Right cardiac atrium (tissue), 5 donors: ENCODE measurements at places on chromosomes 11 and 22. TPM values are rescaled to one million over a fixed set of nuclear protein-coding genes. Genes with fewer than 3 reads are reported as not detected.

DNA sequence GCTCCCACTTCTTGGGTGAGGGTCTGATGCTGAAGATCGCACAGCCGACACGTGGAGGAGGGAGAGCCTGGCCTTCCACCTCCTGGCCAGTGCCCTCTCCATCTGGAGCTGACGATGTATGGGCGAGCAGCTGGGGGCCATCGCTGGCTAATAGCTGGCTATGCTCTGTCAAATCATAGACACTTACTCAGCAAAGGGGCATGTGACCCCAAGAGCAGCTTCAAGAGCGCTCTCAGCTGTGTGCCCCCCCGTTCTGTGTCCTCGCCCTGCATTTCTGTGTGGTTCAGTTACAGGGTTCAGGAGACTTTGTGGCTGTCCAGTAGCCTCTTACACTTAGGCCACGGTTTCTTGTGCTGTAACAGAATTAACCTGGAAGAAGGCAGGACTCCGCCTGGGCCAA, 26.4 kb downstream of the FBLN1 start:
- no peak for DNase-seq

The ANGPTL5 gene
- total RNA-seq: 3.3 TPM

- DNase-seq: no peak
Measured at GRCh38 chr11:76140912-76141574, 65.3 kb downstream of the WNT11 start.

DNA sequence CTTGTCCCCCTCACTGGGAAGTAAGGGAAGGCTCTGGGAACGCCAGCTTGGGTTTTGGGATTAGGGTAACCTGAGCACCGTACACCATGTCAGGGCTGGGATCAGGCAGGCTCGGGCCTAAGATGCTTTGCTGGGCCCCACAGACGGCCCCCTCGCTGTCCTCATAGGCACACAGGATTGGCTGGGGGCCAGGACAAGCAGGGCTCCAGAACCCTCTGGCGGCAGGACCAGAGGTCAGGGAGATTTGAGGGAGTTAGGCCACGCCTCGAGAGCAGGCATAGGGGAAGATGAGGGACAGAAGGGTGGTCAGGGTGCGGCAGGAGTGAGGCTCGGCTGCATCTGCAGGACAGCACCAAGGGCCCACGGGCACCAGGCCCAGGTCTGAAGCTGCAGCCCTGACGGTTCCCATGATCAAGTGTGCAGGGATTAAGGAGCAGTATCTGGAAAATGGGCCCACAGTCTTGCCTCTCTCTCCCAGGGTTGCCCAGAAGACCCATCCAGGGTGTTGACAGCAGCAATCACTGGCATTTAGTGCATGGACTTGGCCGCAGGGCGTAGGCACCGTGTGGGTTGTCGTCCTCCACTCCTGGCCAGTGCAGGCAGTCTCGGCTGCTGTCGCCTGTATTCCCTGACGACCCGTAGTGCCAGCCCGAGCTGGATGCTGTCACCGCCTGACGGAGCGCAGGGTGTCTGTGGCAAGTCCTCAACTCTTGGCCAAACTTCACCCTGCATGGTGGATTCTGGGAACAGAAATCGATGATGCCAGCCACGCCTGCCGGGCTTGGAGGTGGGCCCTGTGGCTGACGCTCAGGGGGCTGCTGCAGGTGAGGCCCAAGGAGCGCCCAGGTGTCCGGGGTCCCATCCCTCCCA, 15.7 kb upstream of the GNB1L start:
- peak; percentile 80 for DNase-seq

The NXPE1 gene
- total RNA-seq: not detected

The YPEL4 gene
- total RNA-seq: 0.65 TPM

- DNase-seq: no peak
Measured at GRCh38 chr22:30033137-30033536, 47.1 kb upstream of the HORMAD2 start.

GRCh38 chr22:28464127-28464526, 215.5 kb downstream of the TTC28 start:
- no peak for DNase-seq

DNA sequence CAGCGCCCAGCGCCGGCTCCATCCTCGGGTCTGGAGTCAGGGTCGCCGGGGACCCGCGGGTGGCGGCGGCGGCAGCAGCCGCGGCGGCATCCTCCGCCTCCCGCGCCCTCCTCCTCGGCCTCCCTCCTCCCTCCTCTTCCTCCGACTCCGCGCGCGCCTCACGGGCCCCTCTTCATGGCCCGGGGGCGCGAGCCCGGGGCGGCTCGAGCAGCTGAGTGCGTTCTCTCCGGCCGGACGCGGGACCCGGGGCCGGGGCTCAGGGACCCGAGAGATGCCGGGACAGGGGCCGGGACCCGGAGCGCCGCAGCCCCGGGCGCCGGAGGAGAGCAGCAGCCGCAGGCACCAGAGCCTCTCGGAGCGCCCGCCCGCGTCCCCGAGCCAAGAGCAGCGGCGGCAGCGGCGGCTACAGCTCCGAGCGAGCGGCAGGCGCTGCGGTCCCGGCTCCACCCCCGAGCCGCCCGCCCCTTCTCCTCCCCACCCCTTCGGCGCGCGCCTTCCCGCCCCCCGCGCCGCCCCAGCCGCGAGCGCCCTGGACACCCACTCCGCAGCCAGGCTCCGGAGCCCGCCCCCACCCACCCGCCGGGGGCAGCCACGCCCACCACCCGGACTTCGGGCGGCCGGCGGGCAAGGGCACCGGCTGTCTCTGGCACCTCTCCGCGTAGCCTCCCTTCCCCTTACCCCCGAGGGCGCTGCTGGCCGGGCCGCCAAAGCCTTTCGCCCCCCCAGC, at the start of gene CHST1:
TSS of gene CHST1 (minus strand) at position 417 of the 727 bp plus-strand sequence. CDS start 14,699 bp downstream, outside the sequence.
- DNase-seq: peak; percentile 74

DNA sequence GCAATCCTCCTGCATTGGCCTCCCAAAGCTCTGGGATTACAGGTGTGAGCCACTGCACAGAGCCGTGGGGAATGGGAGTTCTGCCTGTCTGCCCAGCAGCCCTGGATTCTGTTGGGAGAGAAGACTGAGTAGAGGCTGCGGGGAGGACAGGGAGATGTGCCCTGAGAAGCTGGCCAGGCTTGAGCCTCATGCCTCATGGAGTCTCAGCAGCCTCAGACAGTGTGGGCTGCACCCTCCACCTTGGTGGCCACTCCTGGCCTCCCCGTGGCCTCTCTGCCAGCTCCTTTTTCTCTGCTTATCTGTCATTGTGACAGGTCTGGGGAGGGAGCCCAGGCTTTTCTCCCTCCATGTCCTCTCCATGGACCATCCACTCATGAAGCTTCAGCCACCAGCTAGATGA, 43.2 kb downstream of the DKK3 start:
- no peak for DNase-seq

DNA sequence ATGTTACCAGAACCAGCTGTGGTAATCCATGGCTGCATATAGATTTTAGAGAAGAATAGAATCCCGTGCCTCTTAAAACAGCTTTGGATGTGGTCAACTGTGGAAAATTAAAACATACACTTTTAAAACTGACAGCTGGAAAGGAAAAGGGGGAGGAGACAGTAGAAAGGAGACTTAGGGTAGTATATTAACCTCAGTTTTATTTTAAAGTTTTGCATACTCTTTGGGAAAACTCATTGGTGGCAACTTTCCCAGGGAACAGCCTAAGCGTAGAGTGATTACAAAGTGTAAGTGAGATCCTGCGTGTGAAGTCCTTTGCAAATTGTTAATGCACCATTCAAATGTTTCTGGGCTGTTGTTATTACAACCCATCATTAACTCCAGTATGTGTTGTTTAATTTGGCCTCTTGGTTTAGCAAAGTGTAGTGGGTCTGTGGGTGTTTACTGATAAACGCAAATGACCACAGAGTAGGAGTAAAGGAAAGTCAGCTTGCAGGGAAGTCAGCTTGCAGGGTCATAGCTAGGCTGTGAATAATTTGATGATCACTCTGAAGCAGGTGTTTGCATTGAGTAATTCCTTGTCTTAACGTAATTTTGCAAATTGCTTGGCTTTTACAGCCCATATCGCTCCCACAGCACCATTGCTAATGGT, 88.0 kb upstream of the DBX1 start:
- no peak for DNase-seq

GRCh38 chr11:27390318-27391295, 27.6 kb upstream of the CCDC34 start:
- no peak for DNase-seq

- no peak for DNase-seq
Measured at GRCh38 chr11:26767060-26767459, 45.2 kb upstream of the SLC5A12 start.

The CECR2 gene
- total RNA-seq: 4.1 TPM

The ACR gene
- total RNA-seq: 0.38 TPM

- peak; percentile 39 for DNase-seq
Measured at GRCh38 chr11:398826-399225, 4.8 kb downstream of the PKP3 start.

- DNase-seq: no peak
Measured at GRCh38 chr11:26827567-26828081, 105.8 kb upstream of the SLC5A12 start.

The LGR4 gene
- 44.5 TPM for total RNA-seq

GRCh38 chr11:12625438-12626071, 48.7 kb upstream of the TEAD1 start:
- DNase-seq: no peak

- DNase-seq: peak; percentile 70
Measured at GRCh38 chr11:776561-777287, 563 bp downstream of the GATD1 start.

DNA sequence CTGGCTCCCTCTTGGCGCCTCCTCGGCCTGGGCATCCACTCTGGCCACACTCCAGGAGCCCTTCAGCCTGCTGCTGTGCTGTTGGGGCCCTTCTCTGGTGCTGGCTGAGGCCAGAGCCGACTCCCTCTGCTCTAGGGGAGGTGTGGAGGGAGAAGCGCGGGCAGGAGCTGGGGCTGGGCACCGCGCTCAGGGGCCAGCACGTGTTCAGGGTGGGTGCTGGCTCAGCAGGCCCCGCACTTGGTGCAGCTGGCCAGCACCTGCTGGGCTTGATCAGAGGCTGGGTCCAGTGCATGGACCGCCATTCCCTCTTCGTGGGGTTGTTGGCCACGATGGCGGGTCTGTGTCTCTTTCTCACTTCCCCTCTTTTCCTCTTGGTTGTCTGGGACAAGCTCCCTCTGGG, 2381.0 kb downstream of the LRRC4C start:
- DNase-seq: no peak

DNA sequence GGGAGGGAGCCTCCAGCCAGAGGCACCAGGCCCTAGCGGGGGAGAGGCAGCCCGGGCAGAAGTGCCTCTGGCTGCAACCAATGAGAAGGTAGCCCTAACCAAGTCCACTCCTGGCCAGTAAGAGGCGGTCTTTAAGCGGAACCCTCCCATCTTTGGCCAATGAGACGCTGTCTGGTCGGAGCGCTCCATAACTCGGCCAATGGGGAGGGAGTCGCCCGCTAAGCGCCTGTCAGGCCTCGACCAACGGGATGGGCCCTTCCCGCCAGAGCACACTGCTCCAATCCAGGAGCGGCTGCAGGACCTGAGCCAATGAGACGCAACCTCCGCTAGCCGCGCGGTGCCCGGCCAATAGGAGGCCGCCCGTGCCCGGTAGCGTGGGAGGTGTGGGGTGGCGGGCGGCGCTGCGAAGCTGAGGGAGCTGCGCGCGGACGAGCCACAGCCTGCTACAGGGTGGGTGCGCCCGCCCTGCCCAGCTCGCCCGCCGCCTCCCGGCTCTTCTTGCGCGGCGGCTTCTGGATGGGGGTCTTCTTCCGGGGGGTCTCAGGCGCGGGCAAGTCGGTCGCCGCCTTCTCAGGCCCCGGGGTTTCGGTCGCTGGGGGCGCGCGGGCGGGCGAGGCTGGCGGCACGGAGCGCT, 12.6 kb downstream of the SCARF2 start:
- peak; percentile 82 for DNase-seq

The SAA1 gene
- 2.4 TPM for total RNA-seq
